Testis (tissue), 5 donors: ENCODE measurements at places on chromosomes 4 and X.

GRCh38 chr4:38242822-38243387, 282.7 kb downstream of the PTTG2 start:
- no peak for DNase-seq

DNA sequence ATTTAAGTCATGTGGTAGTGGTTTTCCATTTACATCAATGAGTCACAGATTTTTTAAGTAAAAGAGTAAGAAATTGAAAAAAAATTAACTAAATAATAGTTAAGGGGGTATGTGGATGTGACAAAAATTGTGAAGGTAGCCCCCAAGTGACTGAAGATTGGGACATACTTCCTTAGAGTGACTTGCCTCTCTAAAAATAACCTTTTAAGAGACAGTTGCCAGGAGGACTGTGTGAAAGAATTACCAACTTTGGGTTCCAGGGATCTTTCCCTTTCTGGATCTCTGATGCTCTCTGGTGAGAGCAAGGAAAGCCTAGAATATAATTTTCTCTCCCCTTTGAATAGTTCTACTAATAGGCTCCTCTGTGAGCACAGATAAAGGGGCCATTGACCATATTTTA, 42.7 kb downstream of the NHSL2 start:
- no peak for DNase-seq

DNA sequence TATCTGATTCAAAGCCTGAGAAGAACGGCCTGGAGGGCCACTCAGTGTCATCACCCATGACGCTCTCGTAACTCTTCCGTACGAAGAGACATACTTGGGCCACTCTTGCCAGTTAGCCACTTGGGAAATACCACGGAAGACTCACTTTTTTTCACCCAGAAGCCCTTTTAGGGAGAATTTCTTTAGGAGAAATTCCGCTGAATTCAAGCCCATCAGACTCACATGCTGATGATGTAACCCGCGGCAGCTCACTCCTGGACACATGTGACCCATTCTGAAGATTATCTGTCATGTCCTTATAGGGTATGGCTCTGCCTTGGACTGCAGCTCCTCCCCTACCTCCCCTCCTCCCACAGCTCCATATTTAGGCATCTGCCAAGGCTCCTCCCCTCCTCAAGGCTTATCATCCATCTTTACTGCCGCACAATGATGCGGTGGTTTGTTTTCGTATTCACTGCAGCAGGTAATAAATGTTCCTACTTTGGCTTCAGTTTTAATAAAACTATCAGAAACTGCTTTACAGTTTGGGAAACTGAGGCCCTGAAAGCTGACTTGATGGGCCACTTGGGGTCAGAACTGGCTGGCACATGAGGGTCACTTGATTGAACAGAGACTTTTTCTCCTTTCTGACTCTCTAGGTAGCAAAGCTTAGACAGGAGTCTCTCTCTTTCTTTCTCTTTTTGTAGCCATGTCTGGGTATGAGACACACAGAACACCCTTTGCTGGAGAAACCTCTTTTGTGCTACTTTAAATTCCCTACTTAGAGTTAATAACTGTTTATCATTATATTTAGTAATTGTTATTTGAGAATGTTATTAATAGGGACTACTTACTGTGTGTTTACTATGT, 42.1 kb downstream of the RHOH start:
- DNase-seq, result no peak

DNA sequence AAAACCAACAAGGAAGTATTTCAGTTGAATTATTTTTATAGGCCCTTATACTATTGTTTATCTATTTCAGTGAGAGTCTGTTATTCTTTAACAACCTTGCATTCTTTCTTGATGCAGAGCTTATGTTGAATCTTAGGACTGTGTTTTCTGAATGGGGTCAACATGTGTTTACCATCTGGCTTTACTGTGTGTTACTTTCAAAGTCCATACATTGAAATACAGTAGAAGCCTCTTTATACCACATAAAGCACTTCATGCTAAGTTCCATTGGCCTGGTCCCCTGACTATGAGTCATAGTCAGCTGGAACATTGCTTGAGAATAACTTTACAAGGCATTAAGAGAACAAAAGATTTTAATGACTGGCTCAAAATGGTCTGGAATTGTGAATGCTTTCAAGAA, 152.6 kb downstream of the GASK1B start:
- peak; percentile 76 for DNase-seq

DNA sequence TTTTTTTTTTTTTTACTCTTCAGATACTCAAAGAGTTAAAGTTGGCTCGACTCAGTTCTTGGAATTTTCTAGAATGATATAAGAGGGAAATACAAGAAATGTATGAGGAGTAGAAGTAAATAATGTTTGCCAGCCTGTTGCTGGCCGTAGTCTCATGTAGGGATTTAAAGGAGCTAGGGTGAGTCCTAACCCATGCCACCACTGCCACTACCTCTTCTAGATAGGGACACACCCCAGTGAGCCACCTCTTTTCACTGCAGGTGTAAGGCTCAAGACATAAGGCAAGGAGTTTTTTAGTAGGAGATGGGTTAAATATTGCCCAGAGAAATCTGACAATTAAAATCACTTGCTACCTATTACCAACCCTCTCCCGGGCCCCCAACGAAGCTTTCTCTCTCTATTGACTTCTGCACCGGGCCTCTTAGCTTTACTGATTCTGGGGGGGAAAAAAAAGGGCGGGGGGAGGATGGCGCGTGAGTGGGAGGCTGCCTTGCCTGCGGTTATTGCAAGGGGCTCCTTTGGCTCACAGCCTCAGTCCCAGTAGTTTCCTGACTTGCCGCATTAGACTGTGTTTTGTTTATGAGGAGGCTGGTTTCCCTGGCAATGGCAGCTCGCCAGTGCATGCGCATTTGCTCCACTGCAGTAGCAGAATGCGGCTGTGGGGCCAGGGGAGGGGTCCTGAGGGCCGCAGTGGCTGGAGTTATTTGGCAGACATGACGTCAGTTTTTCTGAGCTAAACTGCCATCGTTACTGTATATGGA, 3.0 kb downstream of the LINC00632 start:
- peak; percentile 43 for DNase-seq

- no peak for DNase-seq
These were observed 106.0 kb downstream of the KLHL8 start for GRCh38 chr4:87114245-87115062.

GRCh38 chrX:47030339-47030738, 47.9 kb upstream of the RGN start:
- peak; percentile 18 for DNase-seq

- DNase-seq, result no peak
These were observed 70.1 kb upstream of the ENPP6 start for GRCh38 chr4:184287697-184288255.

DNA sequence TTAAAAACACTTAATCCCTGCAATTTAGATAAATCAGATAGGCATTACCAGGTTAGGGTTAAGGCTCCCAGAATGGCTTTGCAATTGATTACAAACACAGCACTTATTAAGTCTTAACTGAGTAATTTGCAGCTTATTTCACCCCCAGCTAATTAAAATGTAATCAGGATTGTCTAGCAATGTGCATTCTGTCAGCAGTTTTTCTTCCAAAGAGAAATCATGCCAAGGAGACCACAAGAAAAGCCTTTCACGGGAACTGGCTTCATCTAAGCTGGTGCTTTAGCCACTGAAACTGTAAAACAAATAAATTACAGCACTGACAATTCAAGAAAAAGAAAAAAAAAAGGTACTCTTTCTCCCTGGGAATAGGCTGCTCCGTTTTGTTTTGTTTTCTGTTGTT, 2.1 kb downstream of the ANOS1 start:
- DNase-seq, result no peak

- no peak for DNase-seq
These were observed 180.3 kb downstream of the DCLK2 start for GRCh38 chr4:150258569-150258968.

GRCh38 chr4:2963966-2964471, 648 bp downstream of the GRK4 start:
- peak; percentile 48 for DNase-seq

GRCh38 chr4:189299706-189300105, 641.0 kb upstream of the FRG1 start:
- DNase-seq, result no peak

DNA sequence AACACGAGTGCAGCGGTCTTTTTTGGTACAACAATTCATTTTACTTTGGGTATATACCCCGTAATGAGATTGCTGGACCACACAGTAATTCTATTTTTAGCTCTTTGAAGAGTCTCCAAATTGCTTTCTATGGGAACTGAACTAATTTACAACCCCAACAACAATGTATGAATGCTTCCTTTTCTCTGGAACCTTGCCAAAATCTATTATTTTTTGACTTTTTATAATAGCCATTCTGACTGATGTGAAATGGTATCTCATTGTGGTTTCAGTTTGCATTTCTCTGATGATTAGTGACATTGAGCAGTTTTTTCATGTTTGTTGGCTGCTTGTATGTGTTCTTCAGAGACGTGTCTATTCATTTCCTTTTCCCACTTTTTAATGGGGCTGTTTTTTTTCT, 240.8 kb downstream of the STK32B start:
- no peak for DNase-seq

GRCh38 chrX:46310815-46311497, 234.3 kb downstream of the ZNF674 start:
- DNase-seq, result no peak

DNA sequence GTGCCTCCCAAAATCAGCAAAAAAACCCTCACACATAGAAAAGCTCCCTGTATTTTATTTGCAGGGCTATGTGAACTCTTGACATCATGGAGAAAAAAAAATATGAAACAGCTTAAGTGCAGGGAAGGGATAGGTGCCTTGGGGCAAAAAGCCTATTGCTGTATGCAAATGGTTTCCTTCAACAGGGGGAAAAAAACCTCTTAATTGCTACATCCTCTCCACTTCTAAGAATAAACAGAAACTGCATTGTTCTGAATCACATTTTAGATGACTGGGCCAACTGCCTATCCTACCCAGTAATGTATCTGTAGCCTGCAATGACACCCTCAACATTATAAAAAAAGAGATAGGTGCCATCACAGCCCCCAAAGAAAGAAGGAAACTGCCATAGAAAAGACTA, 229.4 kb upstream of the GALNTL6 start:
- no peak for DNase-seq

DNA sequence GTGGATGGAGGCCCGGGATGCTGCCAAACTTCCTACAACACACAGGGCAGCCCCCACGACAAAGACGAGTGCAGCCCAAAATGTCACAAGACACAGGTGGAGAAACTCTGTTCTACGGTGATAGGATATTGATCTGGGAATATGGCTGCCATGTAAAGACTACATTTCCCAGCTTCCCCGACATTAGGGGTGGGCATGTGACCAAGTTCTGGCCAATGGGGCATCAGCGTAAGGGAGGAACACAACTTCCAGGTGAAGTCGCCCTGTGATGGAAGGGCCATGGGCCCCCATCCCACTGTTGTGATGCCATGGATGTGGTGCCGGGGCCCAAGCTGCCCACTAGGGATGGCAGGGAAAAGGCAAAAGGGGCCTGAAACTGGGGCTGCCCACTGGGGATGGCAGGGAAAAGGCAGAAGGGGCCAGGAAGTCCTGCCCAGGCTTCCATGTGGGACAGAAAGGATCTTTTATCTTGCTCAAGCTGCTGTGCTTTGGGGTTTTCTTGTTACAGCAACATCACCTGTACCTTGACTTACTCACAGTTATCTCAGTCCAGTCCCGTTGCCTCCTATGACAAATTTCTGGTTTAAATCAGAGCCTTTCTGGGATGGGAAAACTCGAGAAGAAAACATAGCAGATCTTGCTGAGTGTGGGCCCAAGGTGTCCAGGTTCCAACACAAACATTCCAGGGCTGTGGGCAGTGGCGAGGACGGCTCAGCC, 9.7 kb upstream of the ADRA2C start:
- no peak for DNase-seq

GRCh38 chrX:148193759-148194158, 212.6 kb downstream of the FMR1NB start:
- no peak for DNase-seq

GRCh38 chrX:15142084-15142715, 127.7 kb downstream of the ASB9 start:
- DNase-seq, result no peak

GRCh38 chrX:145881175-145881995, 63.8 kb downstream of the SLITRK2 start:
- DNase-seq, result no peak

DNA sequence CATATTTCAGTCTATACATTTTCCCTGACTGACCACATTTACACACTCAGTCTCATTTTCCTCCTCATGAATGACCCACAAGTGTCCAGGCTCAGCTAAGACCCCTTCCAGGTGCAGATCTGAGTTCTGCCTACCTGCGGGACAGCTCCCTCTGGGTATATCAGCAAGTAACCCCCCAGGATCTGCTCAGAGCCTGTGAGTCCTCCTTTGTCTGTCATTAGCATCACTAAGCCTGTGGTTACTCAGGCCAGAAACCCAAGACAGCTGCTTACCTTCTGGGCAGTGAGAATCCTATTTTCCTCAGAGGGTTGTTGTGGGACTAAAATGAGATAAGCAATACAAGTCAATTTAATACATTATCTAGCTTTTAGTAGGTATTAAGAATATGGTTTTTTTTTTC, 487.6 kb upstream of the BOD1L1 start:
- DNase-seq, result no peak

GRCh38 chr4:81472281-81473182, 825 bp upstream of the RASGEF1B start:
- peak; percentile 57 for DNase-seq

DNA sequence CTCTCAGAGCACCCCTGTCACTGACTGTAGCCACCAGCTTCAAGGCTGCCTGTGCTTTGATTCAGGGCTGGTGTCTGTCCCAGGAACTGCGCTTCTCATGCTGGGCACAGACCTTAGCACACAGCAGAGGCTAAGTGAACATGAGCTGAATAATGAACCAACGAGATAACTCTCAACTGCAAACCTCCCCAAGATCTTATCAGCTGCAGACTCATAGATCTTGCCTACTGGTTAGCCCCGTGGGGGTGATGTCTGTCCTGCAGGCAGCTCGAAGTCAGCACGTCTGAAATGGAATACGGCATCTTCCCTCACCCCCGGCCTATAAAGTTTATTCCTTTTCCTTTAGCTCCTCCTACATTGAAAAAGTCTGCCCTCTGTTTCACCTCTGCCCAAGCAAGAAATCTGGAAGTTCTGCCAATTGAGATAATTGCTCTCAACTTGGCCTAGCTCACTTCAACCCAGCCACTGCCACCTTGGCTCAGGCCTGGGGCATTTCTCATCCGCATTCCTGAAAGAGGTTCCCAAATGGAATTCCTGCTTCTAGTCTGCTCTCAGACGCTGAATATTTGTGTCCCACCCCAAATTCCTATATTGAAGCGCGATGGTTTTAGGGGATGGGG, 73.7 kb downstream of the GATB start:
- no peak for DNase-seq

- DNase-seq, result peak; percentile 86
These were observed at the start of gene AADAT for GRCh38 chr4:170089668-170090351. TSS of gene AADAT (minus strand) at chr4:170089956. CDS start at chr4:170089690, 266 bp downstream.

GRCh38 chrX:56728321-56728720, 722 bp upstream of the NBDY start:
- DNase-seq, result no peak

DNA sequence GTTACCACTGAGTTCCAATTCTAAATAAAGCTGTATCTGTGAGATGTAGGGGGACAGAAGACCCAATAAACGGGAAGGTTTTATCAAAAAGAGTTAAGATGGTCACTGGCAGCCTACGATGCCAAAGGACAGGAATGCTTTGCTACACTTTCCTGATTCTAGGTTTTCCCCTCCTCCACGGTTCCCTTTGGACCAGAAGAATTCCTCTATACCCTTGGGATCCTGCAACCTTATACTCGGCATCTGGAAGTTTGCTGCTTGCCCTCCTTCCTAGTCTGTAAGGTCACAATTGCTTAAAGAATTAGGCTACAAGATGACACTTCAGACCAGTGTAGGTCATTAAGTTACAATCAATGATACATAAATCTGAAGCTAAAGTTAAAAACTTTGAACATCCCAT, 64.3 kb downstream of the SCML2 start:
- DNase-seq, result no peak
